ENCODE measurements at places on chromosomes 16 and 17.
A peak's percentile ranks its signal among the peaks of the same experiment; 100 is the strongest.

- no peak for DNase-seq
These were observed 1.2 kb upstream of the ABCA9 start for GRCh38 chr17:69061721-69062556.

- DNase-seq: no peak
These were observed 28.5 kb downstream of the CLEC3A start for GRCh38 chr16:78050734-78051400.

GRCh38 chr16:84450176-84450865, 54.1 kb downstream of the MEAK7 start:
- DNase-seq: no peak

DNA sequence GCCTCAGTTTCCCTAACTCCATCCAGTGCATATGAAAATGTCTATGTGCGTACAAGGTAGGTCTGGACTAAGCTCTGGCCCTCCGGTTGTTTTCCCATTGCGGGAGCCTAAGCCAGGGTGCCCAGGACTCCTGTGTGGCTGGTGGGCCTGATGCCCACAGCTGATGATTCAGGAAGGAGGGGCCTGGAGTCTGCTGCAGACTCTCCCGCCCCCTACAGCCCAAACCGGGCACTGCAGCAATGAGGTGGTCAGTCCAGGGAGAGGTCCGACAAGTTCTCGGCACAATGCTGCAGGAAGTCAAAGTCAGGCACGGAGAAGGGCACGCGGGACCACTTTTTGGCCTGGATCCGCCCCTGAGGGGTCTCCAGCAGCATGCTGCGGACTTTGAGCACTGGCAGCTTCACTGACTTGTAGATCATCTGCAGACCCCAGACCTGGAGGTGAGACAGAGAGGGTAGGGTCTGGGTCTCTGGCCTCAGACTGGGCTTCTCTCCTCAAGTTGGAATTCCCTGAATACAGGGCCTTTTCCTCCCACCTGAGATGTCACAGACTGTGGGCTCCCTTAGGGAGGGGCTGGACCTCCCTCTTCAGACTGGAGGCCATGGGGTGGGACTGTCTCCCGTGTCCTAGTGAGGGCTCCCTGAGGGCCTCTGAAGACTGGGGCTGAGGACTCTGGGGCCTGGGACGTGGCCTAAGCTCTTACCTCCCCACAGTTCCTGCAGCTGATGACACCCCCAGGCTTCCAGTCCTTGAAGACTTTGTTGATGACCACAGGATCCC, 3.4 kb upstream of the ZNF385C start:
- DNase-seq: peak; percentile 52

- DNase-seq: no peak
These were observed 1.4 kb downstream of the PYDC1 start for GRCh38 chr16:31215287-31216162.

DNA sequence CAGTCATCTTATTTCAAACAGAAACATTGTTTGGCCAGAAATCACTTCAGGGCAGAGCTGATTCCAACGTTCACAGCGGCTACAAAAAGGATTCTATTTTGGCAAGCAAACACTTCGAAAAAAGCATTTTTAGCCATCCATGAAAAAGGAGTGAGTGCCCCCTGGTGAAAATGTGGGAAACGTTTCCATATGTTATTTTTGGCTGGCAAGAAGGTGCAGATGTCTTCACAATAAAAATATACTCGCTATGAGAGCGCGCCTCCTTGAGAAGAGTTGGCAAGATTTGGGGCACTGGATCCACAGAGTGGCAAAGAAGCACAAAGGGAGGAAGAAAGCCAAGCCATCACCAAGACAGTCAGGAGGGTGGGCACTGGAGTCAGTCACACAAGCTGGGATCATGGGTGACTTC, 191.1 kb downstream of the CHD9NB start:
- DNase-seq: no peak

GRCh38 chr17:55587608-55588139, 76.4 kb upstream of the SMIM36 start:
- DNase-seq: no peak

DNA sequence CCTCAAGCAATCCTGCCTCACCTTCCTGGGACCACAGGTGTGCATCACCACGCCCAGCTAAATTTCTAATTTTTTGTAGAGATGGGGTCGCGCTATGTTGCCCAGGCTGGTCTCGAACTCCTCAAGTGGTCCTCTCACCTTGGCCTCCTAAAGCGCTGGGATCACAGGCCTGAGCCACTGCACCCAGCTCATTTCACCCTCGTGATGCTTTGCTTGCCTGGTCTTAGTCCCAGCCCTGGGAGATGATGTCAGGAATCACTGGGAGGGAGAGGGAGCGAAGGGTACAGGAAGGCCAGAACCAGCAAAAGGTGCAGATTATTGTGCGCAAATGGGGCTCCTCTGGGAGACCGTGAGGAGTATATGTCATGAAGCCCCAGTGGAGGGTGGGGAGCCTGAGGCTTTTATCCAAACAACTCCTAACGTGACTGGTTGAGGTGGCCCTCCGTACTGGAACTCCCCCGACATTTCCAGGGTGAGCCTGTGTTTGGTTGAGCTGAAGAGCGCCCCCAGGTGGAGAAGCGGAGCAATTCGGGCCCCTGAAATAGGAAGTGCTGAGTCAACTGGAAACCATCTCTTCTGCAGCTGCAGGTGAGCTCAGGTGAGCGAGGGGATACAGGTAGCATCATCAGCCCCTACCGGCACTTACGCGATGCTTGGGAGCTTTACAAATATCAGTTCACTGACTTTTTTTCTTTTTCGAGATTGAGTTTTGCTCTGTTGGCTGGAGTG, 41.2 kb upstream of the HAPSTR1 start:
- no peak for DNase-seq

GRCh38 chr17:81932333-81932983, 4.6 kb downstream of the PYCR1 start:
- DNase-seq: no peak

- DNase-seq: no peak
These were observed 196.6 kb downstream of the RBFOX3 start for GRCh38 chr17:79414063-79414792.

- DNase-seq: no peak
These were observed 4.0 kb upstream of the BAIAP2 start for GRCh38 chr17:81030741-81031565.

- DNase-seq: no peak
These were observed 208.9 kb downstream of the CDH13 start for GRCh38 chr16:82835487-82836155.

DNA sequence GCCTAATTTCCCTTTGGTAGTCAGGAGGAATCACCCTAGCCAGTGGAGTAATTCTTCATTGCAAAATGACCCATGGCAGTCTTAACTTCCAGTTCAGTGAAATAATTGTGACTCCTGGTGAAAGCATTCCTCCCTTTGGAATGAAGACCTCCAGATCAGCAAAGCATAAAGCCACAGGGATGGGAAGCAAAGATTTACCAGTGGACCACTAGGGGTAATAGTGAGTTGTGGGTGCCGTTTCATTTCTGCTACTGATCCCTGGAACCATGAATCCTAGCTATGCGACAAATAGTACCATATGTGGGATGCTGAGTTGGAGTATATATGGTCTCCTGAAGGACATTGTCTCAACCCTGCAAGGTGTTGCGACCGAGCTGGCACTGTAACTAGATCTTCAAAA, 13.7 kb downstream of the DYNLL2 start:
- no peak for DNase-seq

- DNase-seq: no peak
These were observed 27.3 kb downstream of the SDK2 start for GRCh38 chr17:73616873-73617404.

DNA sequence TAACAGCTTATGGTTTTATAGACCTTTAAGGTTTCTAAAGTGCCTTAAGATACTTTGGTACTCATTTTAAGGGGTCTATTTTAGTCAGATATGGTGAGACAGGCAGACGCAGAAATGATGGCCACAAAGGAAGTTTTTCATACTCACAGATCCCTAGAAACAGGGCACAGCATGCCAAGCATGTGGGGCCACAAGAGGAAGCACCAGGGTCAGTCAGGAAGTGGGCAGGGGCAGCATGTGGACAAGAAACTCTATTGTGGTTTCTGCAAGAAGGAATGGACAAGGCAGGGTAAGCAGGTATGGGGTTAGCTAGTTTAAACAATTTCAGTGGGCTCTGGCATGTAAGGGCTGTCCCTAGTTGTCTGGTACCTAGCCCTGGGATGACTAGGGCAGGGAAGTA, 8.5 kb downstream of the EFCAB3 start:
- no peak for DNase-seq

GRCh38 chr17:290121-290521, 62.5 kb downstream of the RPH3AL start:
- DNase-seq: no peak

DNA sequence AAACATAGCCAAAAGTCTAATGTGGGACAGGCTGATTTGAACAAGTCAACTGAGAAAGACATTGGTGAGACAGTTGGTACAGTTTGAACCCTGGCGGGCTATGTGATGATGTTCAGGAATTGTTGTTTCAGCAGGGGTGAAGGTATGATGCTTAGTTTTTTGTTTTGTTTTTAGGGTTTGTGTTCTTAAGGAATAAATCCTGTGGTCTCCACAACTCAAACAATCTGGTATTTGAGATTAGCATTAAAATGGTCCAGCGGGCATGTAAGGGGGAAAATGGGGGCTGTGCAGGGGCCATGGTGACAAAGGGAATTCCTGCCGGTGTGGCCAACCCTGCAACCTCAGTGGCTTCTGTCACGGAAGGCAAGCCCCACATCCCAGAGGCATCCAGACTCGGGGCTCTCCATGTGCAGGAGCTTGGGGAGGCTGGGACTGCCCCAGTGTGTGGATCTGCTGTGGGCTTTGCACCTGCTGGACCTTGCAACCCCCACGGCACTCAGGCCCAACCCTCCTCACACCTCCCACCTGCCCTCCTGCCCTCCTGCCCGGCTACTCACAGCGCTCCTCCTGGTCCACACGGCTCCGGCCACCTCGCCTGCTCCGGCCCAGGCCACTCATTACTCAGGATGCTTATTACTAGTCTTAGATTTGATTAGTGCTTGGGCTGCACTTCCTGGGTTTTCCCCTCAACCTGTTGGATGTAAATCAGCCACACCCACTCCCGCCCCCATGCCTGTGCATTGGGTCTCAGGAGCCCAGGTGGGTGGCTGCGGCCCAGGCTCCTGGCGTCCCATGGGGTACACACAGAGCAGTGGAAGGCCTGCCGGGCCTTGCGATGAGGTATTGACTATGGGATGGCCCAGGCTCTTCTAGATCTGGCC, at the start of gene TNFRSF13B:
TSS of gene TNFRSF13B (minus strand) at position 661 of the 881 bp plus-strand sequence. CDS start at position 618, 43 bp downstream.
- DNase-seq: no peak

- DNase-seq: no peak
These were observed 45.3 kb downstream of the RAI1 start for GRCh38 chr17:17726458-17727060.

GRCh38 chr16:28187595-28188004, 24.2 kb downstream of the XPO6 start:
- no peak for DNase-seq

GRCh38 chr17:65035191-65035590, 21.3 kb downstream of the GNA13 start:
- DNase-seq: no peak
